HEK293T (cell line): ENCODE measurements at places on chromosomes 13 and 19.

DNA sequence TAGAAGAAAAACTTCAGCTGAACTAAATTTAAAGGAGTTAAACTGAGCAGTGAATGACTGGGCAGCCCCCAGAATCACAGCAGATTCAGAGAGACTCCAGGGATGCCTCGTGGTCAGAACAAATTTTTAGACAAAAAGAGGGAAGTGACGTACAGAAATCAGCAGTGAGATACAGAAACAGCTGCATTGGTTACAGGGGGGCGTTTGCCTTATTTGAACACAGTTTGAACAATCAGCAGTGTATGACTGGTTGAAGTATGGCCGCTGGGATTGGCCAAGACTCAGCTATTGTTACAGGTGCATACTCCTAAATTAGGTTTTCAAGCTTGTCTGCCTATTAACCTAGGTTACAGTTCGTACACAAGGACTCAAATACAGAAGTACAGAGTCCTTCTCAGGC is 2.2 kb upstream of the SPRYD7 start:
- DNase-seq, result no peak

DNA sequence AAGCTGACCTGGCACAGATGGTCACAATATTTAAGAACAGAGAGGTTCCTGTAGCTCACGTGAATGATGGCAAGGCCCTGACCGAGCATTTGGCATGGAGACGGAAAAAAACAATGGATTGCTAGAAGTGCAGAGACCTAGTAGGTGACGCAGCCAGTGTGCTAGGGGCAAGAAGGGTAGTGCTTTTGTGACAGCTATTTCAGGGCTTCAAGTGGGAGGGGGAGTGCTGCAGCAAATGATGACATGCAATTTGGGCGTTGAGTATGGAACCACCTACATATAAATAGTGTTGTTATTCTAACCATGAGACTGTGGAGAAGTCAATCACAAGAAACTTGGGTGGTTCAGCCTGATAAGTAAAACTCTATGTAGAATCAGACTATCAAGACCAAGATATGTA is 65.7 kb upstream of the IL17D start:
- DNase-seq, result no peak

- DNase-seq, result no peak
These were observed 1355.0 kb downstream of the OLFM4 start for GRCh38 chr13:54383604-54384003.

- no peak for DNase-seq
These were observed 11.8 kb upstream of the LILRA2 start for GRCh38 chr19:54561840-54562239.

DNA sequence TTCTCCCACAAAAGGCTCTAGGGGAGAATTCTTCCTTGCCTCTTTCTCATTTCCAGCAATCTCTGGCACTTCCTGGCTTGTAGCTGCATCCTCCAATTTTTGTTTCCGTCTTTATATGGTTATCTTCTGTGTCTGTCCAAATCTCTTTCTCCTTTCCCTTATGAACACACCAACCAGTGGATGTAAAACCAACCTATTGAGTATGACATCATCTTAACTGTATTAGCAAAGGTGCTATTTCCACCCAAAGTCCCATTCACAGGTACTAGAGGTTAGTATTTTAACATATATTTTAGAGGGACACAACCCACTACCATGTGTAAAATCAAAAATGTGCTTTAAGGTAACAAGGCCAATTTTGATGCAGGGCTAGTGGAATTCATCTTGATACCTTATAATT is 129.0 kb downstream of the RAP2A start:
- DNase-seq, result no peak

DNA sequence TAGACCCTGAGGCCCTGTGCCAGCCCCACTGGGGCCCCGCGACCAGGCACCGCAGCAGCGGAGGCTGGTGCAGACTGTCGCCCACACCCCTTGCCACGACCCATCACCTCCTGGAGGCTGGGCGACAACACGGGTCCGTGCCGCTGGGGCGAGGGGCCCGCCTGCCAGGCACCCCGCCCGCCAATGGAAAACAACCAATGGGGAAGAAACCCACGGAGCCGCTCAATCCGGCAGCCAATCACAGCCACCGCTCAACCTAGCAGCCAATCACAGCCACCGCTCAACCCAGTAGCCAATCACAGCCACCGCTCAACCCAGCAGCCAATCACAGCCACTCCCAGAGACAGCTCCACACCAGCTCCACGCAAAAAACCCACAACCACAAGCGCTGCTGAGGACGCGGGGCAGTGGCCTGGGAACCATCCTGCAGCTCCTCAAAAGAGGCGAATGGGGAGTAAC is 29.7 kb downstream of the GPX4 start:
- DNase-seq, result peak; percentile 42

DNA sequence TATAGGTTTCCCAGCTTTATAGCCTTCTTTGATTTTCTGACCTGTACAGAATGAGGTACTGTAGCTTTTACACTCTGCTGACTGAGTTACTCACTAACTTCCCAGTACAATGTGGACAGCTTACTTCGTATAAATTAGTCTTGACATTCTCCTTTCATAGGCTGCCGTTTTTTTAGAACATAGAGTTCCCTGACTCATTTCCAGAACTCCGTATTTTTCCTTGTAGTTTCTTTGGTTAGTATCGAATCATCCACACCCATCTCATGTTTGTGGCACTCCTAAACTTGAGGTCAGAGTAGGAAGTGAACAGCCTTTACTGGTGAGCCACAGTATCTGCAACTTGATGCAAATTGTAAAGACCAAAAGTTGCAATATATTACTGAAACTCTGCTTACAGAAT is 303.9 kb downstream of the SLITRK5 start:
- DNase-seq, result no peak

GRCh38 chr13:95530178-95530577 is 22.3 kb upstream of the CLDN10 start:
- DNase-seq, result no peak

DNA sequence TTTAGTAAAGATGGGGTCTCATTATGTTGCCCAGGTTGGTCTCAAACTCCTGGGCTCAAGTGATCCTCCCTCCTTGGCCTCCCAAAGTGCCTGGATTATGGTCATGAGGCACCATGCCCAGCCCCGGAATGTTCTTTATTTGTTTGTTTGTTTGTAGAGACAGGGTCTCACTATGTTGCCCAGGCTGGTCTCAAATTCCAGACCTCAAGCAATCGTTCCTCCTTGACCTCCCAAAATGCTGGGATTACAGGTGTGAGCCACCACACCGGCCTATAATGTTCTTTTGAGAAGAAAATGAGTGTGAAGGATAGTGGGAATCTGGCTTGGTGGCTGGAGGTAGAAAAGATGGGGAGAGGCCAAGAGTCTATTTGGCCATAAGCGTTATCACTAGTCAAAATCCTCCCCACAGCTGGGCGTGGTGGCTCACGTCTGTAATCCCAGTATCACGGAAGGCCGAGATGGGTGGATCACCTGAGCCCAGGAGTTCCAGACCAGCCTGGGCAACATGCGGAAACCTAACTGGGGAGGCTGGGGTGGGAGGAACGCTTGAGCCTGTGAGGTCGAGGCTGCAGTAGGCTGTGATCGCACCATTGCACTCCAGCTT is 5.2 kb upstream of the BBC3 start:
- DNase-seq, result no peak

GRCh38 chr19:46035986-46036743 is 4.6 kb downstream of the IGFL4 start:
- DNase-seq, result no peak

GRCh38 chr13:111327730-111328573 is 7.5 kb downstream of the TEX29 start:
- DNase-seq, result no peak

GRCh38 chr13:96946709-96947311 is 47.5 kb downstream of the OXGR1 start:
- DNase-seq, result no peak
